Memory B cell (primary cell): ENCODE measurements at places on chromosomes 3 and 15.

DNA sequence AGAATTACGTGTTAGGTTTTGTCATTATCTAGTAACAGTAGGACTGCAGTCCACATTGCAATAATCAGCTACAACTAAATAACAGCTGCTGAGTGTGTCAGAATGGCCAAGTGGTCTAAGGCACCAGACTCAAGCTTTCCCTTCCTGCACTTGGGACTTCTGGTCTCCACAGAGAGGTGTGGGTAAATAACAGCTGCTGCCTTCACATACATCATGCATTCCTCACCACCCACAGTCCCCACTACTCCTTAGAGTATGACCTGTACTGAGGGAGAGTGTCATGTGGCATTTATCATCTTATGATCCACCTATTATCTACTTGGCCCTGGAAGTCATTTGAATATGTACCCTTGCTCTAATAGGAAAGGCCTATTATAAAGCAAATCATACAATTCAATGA, 22.2 kb upstream of the ZMAT3 start:
- DNase-seq: no peak

GRCh38 chr3:53079147-53079546, 33.3 kb upstream of the SFMBT1 start:
- no peak for DNase-seq

DNA sequence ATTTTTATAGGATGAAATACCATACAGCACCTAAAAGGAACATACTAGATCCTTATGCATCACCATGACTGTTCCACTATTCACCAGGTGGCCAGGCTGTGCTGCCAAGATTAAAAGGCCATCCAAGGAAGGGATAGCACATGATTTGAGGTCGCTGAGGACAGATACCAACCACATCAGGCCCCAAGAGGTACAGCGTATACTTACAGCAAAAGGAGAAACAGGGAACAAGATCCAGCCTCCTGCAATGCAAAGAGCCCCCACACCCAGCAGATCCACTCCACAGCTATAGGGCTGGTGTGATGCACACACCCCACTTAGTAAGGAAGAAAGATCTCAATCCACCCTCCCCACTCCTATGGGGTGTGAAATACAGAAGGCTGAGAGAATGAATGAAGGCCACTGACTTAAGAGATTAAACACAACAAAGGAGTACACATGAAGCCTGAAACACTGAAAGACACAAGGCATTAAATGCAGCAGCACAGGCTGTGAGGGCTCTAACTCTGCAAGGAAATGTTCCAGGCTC, 32.0 kb upstream of the ZNF445 start:
- DNase-seq: no peak

GRCh38 chr3:150972366-150973071, at the start of gene CLRN1:
CLRN1 (minus strand) TSS chr3:150972727; CDS start chr3:150972708, 19 bp downstream.
- DNase-seq: no peak

- no peak for DNase-seq
Measured at GRCh38 chr15:35173444-35174118, 88.5 kb upstream of the NANOGP8 start.

DNA sequence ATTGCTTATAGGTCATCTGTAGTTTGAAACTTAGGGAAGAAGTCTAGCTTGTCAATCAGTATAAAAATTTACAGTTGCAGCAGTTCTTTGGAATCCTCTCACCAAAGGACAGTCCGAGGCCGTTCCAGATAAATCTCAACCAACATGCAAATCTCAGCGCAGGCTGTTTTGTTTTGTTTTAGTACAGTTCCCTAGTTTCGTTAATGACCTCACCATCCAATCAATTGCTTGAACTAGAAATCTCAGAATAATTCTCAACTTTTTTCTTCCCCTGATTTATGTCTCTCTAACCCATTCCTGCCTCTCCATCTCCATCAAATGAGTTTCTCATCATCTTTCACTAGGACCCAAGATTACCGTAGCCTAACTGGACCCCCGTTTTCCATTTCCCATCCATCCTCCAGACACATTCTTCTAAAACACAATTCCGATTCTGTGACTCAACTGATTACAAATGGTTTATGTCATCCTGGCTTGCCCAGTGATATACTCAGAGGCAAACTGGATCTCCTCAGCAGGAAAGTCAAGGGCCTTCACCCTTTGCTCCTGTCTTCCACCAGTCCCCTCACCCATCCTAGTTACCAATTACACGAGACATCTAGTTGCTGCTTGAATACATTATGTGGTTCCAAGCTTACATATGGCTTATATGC, 1.3 kb downstream of the SMCO1 start:
- no peak for DNase-seq

DNA sequence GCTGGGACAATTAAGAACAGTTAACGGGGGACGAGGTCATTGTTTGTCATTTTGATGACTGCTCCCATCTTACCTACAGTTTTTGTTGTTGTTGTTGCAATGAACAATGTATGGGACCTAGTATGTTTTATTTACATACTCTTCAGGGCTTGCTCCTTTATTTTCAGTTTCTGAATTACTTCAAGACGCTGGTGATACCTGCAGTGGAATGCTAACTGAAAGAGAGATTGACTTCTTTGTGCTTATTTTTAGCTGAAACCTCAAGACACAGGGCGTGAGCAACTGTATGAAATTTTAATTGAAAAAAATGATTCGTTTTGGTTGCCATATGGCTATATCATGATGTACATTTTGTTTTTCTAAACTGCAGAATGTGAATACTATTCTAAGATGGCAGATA, 297.9 kb downstream of the EDEM1 start:
- DNase-seq: no peak

GRCh38 chr15:80210611-80211573, 41.1 kb downstream of the CTXND1 start:
- no peak for DNase-seq

DNA sequence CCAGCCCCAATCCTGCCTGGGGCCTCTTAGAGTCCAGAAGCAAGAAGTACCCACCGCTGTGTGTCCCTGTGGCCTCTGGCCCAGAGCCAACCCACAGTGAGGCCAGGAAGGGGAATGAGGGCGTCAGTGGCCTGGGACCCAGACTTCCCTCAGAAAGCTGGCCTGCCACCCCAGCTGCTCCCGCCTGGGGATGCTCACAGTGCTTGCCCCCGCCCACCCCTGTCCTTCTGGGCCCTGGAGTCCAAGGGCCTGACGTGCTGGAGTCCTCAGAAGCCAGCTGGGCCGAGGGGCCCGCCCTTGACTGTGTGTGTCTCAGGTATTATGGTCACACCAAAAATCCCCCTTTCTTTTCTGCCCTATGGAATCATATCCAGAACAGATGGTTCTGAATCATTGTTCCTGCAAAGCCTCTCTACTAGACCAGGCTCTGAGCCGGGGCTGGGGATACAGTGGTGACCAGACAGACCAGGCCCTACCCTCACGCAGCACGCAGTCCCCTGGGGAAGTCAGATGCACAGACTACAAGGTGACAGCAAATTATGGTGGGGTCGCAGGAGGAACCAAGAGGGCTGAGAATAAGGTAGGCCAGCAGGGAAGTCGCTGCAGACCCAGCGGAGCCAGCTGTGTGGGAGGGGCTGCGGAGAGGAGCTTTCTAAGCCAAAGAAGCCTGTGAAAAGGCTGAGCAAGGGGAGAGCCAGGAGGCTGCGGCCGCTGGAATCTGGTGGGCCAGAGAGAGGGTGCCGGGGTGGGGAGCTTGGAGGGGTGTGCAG, 99.1 kb downstream of the VGLL4 start:
- no peak for DNase-seq
